ENCODE measurements at places on chromosomes 1 and 21. TPM values are rescaled to one million over a fixed set of nuclear protein-coding genes. Genes with fewer than 3 reads are reported as not detected.

Gene NT5C1A
- 0.54 TPM for total RNA-seq

Gene EBNA1BP2
- total RNA-seq = 38.1 TPM

Gene ASPM
- 0.49 TPM for total RNA-seq

Gene MYOG
- not detected for total RNA-seq

Gene FMO3
- not detected for total RNA-seq

Gene PDE4B
- 46.3 TPM for total RNA-seq

Gene TMEM51
- total RNA-seq = not detected

Gene SPRR2F
- total RNA-seq = not detected

Gene TMEM9
- total RNA-seq = 15.5 TPM

Gene SCP2
- total RNA-seq = 46.5 TPM

Gene TRMT1L
- 6.2 TPM for total RNA-seq

Gene ZBED6
- 21.7 TPM for total RNA-seq

Gene LCA5L
- 0.60 TPM for total RNA-seq

DNA sequence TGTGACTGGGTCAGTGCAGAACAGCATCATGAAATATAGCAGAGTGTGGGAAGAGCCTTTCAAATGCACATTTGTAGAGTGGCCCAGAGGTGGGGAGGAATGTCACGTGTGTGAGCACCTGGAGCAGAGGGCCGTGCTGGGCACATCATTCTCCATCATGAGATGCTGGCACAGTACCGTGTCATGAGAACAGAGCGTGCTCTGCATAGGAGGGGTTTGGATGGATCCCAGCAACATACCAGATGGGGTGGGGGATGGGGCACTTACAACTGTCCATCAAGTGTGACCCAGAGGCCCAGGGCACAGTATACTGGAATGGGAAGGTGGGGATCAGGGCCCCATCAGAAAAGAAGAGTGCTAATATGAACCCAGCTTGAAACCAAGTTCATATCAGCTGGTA is 182.0 kb downstream of the LMX1A start:
- no peaks in the 10 kb centered on the region for H3K27me3 ChIP-seq
- no peak overlapping the region for H3K4me3 ChIP-seq
- no peak for DNase-seq
- H3K36me3 ChIP-seq = no peaks in the 10 kb centered on the region
- H3K27ac ChIP-seq = no peak overlapping the region

- no peak overlapping the region for H3K4me3 ChIP-seq
- H3K27me3 ChIP-seq = no peaks in the 10 kb centered on the region
- H3K4me1 ChIP-seq = peaks cover 3% of the 10 kb centered on the region
Observed at GRCh38 chr1:32208469-32208868, 420 bp upstream of the DCDC2B start.

DNA sequence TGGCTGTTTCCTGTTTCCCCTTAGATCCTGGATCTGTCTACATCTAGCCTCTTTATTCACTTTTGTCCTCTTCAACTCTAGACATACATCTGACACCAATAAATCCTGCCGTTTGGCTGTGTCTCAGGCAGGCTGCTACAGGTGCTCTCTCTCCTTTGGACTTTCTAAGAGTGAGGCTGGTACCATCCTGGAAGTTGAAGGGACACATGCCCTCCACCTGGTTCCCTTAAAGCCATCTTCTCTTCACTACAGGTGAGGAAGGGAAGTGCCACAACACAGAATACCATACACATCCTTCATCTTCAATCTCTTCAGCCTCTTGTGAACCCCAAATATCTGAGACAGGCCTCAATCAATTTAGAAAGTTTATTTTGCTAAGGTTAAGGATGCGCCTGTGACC is 137.9 kb downstream of the BACH1 start:
- peaks cover 5% of the 10 kb centered on the region for H3K4me1 ChIP-seq
- H3K27ac ChIP-seq = peak overlapping the region; percentile 53
- H3K27me3 ChIP-seq = no peaks in the 10 kb centered on the region
- no peak for DNase-seq
- no peaks in the 10 kb centered on the region for H3K36me3 ChIP-seq
- peak overlapping the region; percentile 34 for H3K4me3 ChIP-seq

DNA sequence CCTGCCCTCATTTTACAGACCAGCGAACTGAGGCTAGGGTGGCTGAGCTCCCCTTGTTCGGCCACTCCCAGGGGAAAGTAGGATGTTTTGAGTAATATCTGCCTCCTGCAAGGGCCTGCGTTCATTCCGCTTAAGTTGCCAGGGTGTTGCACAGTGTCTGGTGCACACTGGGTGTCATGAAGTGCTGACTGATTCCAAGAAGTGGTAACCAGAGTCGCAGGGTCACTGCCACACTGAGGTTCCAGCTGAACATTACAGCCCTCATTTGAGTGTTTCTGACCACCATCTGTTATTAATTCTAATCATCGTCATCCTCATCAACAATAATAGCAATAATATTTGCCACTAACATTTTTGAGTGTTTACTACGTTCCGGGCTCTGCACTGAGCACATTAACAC is 250.6 kb downstream of the KAZN start:
- no peaks in the 10 kb centered on the region for H3K27me3 ChIP-seq
- H3K36me3 ChIP-seq = no peaks in the 10 kb centered on the region
- H3K4me3 ChIP-seq = no peak overlapping the region
- DNase-seq = no peak

DNA sequence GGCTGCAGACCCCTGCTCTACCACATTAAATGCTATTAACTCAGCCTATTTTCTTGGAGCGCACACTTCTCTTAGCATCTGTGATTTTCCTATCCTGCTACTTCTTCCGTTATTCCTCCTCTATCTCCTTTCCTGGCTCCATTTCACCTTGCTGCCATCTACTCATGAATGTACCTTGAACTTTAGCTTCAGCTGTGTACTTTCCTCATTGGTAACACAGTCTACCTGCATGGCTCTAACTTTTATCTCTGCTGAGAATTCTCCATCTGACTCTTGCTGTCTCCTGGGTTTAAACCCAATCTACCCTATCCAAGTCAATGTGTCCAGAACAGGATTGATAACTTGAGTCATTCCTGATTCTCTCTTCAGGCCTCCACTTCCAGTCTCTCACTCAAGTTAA is 67.6 kb upstream of the MCOLN3 start:
- H3K4me1 ChIP-seq = no peaks in the 10 kb centered on the region
- H3K27me3 ChIP-seq = no peaks in the 10 kb centered on the region
- H3K4me3 ChIP-seq = no peak overlapping the region
- no peak for DNase-seq

DNA sequence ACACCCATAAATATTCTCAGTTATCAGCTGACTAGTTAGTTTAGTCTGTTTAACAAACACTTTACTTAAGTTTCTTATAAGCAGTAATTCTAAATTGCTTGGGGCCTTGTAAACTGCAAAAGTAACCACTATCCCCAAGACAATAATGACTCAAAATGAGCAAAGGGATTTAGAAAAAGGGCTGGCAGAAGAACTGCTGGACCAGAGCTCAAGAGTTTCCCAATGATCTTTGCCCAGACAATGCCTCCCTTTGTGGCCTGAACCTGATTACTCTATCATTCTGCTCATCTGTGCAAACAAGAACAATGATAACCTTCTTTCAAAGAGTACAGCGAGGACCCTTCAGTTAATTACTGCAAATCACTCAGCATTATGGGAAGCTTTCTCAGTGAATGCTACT is 123.5 kb downstream of the TIAM1 start:
- no peaks in the 10 kb centered on the region for H3K27me3 ChIP-seq
- no peaks in the 10 kb centered on the region for H3K4me1 ChIP-seq
- DNase-seq = no peak
- no peak overlapping the region for H3K4me3 ChIP-seq

GRCh38 chr1:43440358-43440757 is 13.4 kb downstream of the HYI start:
- no peak overlapping the region for H3K27ac ChIP-seq
- no peaks in the 10 kb centered on the region for H3K27me3 ChIP-seq
- no peak overlapping the region for H3K4me3 ChIP-seq

GRCh38 chr1:186845576-186846210 is 16.9 kb downstream of the PLA2G4A start:
- no peaks in the 10 kb centered on the region for H3K27me3 ChIP-seq
- H3K4me3 ChIP-seq = no peak overlapping the region

GRCh38 chr1:1593834-1594601 is 5.9 kb downstream of the FNDC10 start:
- peaks cover 26% of the 10 kb centered on the region for H3K27me3 ChIP-seq
- no peak for DNase-seq
- H3K4me3 ChIP-seq = no peak overlapping the region
- no peak overlapping the region for H3K27ac ChIP-seq
- no peaks in the 10 kb centered on the region for H3K4me1 ChIP-seq
- no peaks in the 10 kb centered on the region for H3K36me3 ChIP-seq

- no peak for DNase-seq
- H3K4me1 ChIP-seq = no peaks in the 10 kb centered on the region
- no peaks in the 10 kb centered on the region for H3K27me3 ChIP-seq
- no peak overlapping the region for H3K27ac ChIP-seq
- H3K36me3 ChIP-seq = no peaks in the 10 kb centered on the region
Observed at GRCh38 chr1:187456446-187456845, 627.7 kb downstream of the PLA2G4A start.

DNA sequence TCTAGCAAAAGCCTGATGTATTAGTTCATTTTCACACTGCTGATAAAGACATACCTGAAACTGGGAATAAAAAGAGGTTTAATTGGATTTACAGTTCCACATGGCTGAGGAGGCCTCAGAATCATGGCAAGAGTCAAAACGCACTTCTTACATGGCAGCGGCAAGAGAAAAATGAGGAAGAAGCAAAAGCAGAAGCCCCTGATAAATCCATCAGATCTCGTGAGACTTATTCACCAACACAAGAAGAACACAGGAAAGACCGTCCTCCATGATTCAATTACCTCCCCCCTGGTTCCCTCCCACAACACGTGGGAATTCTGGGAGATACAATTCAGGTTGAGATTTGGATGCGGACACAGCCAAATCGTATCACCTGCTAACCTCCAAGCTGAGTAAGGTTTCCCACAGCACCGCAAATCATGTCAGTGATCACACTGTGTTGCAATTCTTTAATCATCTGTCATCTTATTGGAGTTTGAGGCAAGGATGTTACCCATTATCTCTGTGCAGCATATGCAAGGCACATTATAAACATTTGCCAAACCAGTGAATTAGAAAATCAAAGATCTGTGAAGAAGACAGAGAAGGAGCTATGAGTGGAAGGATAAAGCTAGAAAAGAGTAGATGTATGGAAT is 128.5 kb downstream of the ZNF281 start:
- H3K27ac ChIP-seq = no peak overlapping the region
- H3K4me3 ChIP-seq = no peak overlapping the region
- no peaks in the 10 kb centered on the region for H3K4me1 ChIP-seq
- DNase-seq = no peak

DNA sequence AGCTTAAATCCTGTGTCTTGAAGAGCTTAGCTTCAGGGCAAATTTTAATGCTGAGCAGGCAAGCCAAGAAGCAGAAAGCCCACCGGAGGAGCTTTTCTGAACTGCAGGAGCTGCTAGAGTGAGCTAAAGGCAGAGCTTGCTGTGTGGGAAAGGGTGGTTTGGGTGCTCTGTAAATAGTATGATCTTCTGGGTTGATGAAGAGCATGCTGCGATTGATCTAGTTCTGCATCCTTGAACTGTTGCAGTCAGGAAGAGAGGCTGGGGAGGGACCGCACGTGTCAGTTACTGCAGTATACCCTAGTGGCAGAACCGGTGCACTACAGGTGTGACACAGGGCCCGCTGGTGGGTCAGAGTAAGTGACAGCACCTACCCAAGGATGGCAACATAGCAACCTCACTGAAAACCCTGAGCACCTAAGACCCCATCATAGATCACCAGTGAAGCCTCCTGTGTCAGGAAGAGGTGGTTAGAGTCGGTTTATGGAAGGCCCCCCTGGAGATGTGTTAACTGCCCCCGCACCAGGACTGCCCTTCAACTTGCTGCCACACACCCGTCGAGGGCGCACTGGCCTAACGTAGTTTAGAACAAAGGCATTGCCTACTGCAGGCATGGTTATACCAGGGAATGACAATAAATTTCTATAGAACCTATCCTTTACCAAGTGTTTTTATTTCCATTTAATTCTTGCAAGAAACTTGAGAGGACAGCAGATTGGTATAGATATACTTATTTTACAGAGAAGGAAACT is 146.0 kb upstream of the KIAA0040 start:
- peak; percentile 61 for DNase-seq
- no peaks in the 10 kb centered on the region for H3K36me3 ChIP-seq
- no peak overlapping the region for H3K4me3 ChIP-seq

- no peaks in the 10 kb centered on the region for H3K36me3 ChIP-seq
- H3K4me3 ChIP-seq = no peak overlapping the region
- DNase-seq = no peak
- peaks cover 51% of the 10 kb centered on the region for H3K27me3 ChIP-seq
- H3K4me1 ChIP-seq = peaks cover 19% of the 10 kb centered on the region
- no peak overlapping the region for H3K27ac ChIP-seq
Observed at GRCh38 chr21:42109873-42110525, 38.9 kb downstream of the UMODL1 start.

DNA sequence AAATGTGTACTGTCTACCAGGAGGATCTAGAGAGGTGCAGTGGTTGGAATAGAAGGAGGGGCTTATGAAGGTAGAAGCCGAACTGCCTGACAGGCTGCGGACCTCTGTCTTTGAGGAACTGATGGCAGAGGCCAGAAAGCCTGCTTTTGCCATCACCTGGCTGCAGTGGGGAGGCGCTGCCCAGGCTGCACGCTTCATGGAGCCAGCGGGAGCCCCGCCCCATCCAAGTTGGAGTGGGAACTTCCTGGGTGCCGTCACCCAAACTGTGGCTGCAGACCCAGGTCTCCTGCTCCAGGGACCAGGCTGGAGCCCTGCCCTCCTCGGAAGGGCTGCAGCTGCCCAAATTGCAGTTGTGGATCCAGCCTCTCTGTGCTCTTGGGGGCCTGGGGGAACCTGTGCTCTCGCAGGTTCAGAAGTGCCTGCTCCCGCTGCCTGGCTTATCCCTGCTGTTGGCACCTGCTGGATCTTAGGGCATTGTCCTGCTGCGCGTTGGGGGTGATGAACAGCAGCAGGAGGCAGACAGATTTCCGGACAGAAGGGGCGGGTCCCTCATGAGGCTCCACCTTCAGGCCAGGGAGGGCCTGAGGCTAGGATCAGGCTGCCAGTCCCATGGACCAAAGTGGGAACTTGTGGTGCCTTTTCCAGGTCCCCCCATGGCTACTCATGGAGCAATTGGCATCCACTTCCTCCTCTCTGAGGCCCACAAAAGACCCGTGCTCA is 118.0 kb upstream of the PLPPR4 start:
- no peak for DNase-seq
- no peaks in the 10 kb centered on the region for H3K4me1 ChIP-seq
- H3K36me3 ChIP-seq = no peaks in the 10 kb centered on the region

GRCh38 chr1:169890761-169891538 is 2.7 kb downstream of the SCYL3 start:
- H3K4me1 ChIP-seq = peaks cover 26% of the 10 kb centered on the region
- H3K27me3 ChIP-seq = no peaks in the 10 kb centered on the region
- peaks cover 27% of the 10 kb centered on the region for H3K36me3 ChIP-seq
- H3K4me3 ChIP-seq = peak overlapping the region; percentile 19

DNA sequence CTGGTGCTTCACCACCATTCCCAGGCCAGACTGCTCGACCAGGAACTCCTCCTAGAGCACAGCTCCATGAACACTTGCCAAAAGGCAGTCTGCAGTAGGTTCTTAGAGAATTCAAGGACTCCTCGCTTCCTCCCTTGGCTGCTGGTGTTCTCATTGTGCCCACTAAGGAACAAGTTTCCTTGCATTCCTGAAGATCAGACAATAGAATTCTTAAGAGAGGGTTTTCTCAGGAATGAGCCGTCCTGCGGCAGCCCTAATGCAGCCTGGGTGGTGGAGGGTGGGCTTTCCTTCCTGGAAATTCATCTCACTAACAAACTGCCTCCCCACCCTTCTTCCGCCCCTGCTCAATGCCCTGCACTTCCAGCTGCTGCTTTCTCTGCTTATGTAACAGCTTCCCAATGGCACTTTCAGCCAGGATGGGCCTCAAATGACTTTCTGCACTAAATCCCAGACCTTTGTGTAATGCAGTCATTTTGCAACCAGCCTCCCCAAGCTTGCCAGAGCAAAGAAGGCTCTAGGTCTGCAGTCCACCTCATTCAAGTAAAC is 287.9 kb downstream of the PLPP3 start:
- H3K27me3 ChIP-seq = no peaks in the 10 kb centered on the region
- no peak overlapping the region for H3K27ac ChIP-seq
- H3K4me1 ChIP-seq = no peaks in the 10 kb centered on the region
- no peaks in the 10 kb centered on the region for H3K36me3 ChIP-seq
- no peak for DNase-seq
